ENCODE measurements at places on chromosomes 16 and 17.

GRCh38 chr17:78648293-78648692, 71.1 kb upstream of the DNAH17 start:
- no peak for DNase-seq

DNA sequence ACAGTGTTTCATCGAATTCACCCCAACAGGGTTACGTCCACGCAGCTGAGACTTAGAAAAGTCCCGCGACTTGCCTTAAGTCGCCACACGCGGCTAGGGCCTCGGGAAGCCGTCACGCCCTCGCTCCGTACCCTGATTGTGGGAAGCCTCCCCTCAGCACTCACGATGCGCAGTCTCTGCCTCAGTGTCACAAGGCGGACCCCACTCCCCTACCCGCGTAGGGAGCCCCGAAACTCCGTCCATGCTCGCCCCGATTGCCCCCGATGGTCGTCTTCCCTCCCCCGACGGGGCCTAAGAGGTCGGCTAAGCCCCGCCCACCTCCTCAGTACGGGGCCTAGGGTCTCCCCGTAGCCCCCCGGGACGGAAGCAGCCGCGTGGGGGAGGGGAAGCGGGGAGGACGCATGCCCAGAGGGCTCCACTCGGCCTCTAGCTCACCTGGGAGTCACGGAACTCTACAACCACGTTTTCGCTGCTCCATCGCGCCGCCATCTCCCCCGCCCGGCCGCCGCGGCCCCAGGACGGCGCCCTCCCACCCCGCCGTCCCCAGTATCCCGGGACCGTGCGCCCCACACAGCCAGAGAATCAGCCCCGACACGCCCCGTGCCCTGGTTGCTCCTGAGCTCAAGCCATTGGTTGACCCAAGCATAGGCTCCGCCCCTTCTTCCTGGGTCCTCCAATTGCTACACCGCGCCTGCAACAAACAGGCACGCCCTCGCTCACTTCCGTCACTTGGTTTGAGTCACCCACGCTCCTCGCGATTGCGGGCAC, at the start of gene WDR59:
TSS of gene WDR59 (minus strand) at position 595 of the 768 bp plus-strand sequence. CDS start at position 489, 106 bp downstream.
- DNase-seq, result peak; percentile 100

DNA sequence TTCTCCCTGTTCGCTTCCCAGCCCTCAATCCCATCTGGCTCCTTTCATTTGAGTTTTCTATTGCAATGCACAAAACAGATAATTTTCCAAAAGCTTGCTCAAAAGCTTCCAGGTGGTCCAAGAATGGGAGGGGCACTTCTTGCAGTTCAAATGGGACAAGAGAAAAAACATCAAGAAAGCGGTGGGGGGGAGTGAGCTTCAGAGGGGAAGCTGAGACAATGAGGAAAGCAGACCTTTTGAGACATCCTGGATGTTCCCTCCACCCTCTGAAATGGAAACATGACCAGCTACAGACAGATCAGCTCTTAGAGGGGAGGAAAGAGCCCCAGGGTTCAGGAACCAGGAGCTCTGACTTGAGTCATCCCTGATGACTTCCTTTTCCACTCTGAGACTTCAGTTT, 368.2 kb downstream of the SLC39A11 start:
- DNase-seq, result peak; percentile 70

- no peak for DNase-seq
These were observed 991 bp downstream of the KPNA2 start for GRCh38 chr17:68036304-68037147.

GRCh38 chr16:50403491-50403890, 34.7 kb upstream of the BRD7 start:
- no peak for DNase-seq

- peak; percentile 67 for DNase-seq
These were observed 34.0 kb downstream of the TIMM22 start for GRCh38 chr17:1030684-1031532.

- DNase-seq, result no peak
These were observed 105.1 kb downstream of the CHD9 start for GRCh38 chr16:53159781-53160436.

- DNase-seq, result no peak
These were observed 1.1 kb upstream of the PKMYT1 start for GRCh38 chr16:2981177-2981898.

GRCh38 chr17:43372273-43372911, 26.4 kb upstream of the ARL4D start:
- DNase-seq, result no peak

DNA sequence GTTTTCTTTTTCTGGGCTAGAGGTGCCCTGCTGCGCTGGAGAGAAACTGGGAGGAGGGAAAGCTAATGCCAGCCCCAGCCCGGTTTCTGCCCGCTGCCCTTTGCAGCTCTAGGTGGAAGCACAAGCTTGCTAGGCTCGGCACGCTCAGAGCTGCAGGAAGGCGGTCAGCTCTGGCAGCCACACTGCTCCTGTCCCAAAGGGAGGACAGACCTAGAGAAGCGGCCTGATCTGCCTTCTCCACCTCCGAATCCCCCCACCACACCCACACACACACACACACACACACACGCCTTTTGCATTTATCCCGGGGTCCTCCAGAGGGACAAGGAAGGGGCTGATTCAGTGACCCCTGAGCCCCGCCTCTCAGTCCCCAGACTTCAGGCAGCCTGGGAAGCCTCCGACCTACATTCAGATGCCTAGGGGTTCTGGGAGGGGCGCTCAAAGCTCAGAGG, 418.1 kb downstream of the SOX9 start:
- DNase-seq, result no peak

- DNase-seq, result peak; percentile 88
These were observed 318.9 kb downstream of the MAP2K6 start for GRCh38 chr17:69733171-69734012.

DNA sequence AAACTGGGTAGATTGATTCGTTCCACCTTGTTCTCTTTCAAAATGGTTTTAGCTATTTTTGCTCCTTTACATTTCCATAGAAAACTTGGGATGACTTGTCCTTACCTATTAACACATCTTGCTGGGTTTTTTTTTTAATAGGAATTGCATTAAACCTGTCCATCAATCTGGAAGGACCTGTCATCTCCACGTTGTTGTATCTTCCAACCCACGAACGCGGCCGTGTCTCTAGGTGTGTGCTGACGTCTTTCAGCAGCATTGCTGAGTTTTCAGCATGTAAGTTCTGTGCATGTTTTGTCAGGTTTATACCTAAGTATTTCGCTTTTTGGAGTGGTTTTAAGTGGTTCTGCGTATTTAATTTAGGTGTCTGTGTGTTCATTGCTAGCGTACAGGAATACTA, 60.4 kb upstream of the GNG13 start:
- DNase-seq, result no peak

DNA sequence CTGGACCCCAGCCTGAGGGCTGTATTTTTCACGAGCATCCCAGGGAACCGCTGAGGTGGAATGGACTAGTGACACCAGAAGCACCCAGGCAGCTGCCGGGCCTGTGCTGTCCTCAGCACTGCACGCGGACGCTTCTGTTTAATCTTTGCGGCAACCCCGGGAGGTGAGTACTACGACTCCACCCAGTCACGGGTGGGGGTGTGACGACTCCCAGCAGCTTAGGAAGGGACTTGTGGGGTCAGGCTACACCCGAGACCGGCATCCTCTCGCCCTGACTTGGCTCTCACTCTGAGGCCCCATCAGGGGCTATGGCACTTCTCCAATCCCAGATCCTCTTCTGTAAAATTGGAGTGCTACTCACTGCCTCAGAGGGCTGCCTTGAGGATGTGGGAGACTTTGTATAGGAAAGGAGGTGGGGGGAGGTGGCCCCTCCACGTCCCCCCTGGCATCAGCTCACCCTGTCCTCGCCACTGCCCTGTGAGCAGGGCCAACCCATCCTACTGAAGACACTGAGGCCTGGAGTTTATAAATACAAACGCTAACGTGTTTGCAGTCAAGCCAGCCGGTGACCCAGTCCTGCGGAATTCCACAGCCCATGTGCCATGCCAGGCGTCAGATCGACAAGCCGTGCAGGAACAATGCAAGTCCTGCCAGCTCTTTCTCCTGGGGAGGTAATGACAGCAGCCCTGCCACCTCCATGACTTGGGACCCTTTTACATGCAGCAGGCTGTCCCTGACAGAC, 44.4 kb downstream of the PPL start:
- peak; percentile 64 for DNase-seq

DNA sequence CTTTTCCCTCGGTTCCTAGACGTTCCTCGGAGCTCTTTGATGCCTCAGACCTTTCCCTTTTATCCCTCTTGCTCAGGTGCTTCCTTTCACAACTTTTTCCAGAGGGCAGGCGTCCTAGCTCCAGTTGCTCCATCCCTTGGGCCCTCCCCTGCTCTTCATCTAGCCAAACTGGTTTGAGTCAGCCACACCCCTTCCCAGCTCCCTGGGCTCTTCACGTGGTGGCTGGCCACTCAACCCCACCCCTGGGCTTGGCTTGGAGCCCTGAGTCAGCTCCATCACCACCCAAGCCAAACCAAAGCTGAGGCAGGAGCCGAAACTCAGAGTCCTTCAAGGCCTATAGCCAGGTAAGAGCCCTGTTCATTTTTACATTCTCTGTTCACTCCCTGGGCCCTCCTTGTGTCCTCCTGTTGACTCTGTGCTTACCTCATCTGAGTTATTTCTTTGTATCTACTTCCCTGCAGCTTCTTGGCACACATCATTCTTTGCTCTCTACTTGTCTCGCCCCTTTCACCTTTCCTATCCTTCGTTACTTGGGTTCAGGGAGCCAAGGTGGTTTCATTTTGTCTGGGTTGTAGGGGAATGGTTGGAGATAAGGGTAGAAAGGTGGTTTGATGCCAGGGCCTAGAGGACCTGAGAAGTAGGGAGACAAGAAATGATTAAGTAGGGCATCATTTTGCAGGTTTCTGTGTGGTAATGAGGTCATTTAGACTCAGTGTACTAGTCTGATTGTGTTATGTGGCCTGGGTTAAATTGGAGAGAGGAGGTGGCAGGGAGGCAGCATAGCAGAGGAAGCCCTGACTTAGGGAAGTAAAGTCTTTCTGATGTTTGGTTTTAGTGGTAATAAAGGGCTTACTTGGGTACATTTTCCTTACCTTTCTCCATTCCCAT, 7.6 kb upstream of the PHKG2 start:
- DNase-seq, result peak; percentile 70
